ENCODE measurements at places on chromosomes 11 and 22.

DNA sequence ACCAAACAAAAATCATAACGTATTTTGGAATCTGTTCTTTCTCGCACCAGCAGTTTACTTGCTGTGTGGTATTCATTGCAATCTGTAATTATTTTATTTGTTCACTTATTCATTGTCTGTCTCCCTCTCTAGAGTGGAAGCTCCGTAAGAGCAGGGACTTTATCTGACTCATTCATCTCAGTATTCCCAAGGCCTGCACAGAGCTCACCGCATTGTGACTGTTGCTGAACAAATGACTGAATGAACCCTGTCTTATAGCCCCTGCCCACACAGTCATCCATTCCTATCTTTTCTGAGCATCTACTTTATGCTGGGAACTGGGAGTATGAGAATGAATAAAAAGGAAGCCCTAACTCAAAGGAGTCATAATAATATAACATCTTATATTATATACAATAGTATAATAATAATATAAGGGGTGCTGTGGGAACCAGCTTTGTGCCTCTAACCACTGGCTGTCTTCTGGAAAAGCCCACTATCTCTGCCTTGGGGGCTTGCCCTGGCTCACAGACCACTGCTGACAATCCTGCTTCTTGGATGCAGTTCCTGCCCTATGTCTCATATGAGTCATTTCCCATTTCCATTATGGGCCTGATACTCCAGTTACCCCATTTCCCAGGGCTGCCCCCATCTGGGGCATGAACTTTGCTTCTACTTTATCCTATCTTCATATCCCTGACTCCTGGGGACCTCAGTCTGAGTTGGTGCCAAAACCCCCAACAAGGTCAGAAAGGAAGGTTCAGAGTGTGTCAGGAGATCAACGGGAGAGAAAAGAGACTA is 11.0 kb downstream of the XRRA1 start:
- DNase-seq = no peak

GRCh38 chr11:13661074-13661623 is 7.3 kb upstream of the FAR1 start:
- DNase-seq = no peak

DNA sequence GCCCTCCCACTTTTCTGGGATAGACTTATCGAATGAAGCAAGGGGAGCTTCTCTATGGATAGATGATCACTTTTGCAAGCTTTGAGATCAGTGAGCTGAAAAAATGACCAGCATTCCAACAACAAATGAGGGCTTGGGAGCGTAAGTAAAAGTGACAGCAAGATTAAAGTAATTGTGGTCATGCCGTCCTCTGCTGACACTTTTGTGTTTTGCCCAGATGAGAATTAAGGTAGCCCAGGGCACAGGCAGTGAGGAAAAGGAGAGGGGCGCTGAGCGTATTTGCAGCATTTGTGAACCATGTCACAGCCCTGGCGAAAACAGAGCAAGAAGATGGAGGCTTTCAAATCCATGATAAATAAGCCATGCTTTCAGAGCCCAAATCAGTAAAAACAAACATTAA is 24.6 kb upstream of the TMA7B start:
- no peak for DNase-seq

DNA sequence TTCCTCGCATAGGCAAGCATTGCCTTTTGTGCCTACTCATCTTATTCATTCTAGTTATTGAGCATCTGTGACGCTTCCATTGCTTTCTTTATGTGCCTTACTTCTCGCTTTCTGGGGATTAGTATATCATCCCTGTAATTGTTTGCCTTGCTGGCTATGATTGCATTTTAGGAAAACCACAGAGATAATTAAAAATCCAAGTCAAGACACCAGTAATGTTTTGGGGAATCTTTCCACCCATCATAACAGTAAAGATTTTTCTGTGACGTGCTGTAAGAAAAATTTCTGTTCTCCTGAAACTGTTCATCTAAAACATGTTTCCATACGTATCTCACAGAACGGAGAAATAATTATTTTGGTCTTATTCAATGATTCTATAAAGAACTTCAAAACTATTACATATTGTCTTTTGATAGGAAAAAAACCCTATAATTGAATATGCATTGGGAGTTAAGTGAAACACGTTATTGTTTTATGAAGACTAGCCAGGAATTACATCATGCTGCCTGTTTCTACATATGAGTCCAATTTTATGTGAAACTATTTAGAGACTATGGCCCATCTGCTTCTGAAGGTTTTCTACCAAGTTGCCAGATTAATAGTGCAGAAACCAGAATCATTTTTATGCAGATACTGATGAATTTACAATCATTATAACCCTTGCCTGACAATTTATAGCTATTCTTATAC is 133.7 kb upstream of the FIBIN start:
- no peak for DNase-seq

DNA sequence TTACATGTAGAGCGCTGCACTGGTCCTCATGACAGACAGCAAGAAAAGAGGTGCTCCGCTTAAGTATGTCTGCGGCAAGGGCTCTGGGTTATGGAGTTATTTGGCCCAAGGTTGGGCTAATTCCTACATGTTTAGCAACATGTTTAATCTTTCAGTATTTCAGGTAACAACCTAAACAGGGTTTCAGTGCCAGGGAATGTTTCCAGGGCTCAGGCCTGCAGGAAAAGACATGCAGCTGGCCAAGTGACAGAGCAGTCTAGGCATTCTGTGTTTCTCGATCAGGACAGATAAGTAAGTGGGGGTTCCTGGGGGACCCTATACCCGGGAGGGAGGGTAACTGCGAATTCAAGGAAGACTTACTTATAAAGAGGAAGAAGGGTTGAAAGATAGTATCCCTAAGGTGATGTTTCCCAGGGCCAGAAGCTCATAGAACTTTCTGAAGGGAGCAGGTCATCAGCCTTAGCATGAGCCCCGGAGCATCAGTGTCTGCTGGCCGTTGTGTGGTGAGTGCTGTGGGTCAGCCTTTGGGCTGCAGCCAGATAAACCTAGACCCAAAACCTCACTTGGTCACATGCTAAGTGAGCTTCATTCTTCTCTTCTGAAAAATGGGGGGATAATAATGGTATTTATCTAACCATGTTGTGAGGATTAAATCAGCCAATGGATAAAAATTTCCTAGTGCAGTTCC is 18.4 kb downstream of the KCNJ5 start:
- DNase-seq = no peak

DNA sequence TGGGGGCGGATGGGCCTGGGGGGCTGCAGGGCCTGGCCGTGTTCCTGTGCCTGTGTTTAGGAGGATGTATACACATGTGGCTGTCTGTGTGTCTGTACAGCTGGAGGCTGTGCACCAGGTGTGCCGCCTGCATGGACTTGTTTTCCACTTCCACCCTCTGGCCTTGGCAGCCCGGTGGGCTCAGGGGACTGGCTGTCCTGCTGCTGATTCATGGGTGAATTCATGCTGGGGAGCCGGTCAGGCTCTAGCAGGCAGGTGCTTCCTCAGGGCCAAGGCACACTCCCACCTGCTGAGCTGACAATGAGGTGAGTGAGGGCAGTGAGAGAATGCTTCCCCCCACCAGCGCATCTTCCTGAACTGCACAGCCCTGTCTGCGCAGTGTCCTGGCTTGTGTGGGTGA is 88.4 kb downstream of the CCDC81 start:
- DNase-seq = no peak

DNA sequence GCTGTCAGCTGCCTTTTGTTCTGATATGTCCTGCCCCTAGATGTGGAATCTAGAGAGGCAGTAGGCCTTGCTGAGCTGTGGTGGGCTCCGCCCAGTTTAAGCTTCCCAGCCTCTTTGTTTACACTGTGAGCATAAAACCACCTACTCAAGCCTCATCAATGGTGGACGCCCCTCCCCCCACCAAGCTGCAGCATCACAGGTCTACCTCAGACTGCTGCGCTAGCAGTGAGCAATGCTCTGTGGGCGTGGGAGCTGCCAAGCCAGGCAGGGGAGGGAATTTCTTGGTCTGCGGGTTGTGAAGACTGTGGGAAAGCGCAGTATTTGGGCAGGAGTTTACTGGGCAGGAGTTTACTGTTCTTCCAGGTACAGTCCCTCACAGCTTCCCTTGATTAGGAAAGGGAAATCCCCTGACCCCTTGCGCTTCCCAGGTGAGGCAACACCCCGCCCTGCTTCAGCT is 98.5 kb downstream of the SMCO4 start:
- no peak for DNase-seq

DNA sequence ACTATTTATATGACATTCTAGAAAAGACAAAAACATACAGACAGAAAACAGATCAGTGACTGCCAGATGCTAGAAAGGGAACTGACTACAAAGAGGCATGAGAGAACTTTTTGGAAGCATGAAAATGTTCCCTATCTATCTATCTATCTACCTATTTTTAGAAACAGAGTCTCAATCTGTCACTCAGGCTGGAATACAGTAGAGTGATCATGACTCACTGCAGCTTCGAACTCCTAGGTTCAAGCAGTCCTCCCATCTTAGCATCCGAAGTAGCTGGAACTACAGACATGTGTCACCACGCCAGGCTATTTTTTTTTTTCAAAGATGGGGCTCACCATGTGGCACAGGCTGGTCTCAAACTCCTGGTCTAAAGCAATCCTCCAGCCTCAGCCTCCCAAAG is 6.9 kb downstream of the SBF2 start:
- no peak for DNase-seq

- DNase-seq = no peak
These were observed 9.2 kb downstream of the CLCF1 start for GRCh38 chr11:67364169-67364568.

GRCh38 chr11:61273178-61274078 is 21.7 kb downstream of the VWCE start:
- no peak for DNase-seq

All from stimulated activated CD8-positive, alpha-beta memory T cell treated with anti-CD3 and anti-CD28 coated beads, Interleukin-2, amount 100 ng/mL, for 1 hour (primary cell).